ENCODE measurements at places on chromosomes 5 and 9. TPM values are rescaled to one million over a fixed set of nuclear protein-coding genes. Genes with fewer than 3 reads are reported as not detected.
A peak's percentile ranks its signal among the peaks of the same experiment; 100 is the strongest.

DNA sequence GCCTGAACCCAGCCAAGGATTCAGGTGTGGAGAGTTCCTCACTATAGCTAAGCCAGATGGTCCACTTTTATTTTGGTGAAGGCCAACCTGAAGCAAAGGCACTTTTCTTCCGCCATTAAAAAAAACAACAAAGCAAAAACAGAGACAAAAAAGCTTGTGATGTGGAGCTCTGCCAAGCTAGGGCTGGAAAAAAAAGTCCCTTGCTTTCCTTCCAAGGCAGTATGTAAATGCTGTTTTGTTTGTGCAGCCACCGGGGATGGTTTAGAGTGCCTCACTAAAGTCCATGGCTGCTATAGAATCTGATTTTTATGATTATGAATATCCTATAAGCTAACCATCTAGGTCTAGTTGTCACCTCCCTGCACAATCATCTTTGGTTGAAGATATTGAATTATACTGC is 14.9 kb downstream of the MEGF10 start:
- H3K4me3 ChIP-seq: no peak overlapping the region
- no peaks in the 10 kb centered on the region for H3K36me3 ChIP-seq
- H3K27me3 ChIP-seq: peaks cover 35% of the 10 kb centered on the region
- DNase-seq: no peak
- no peaks in the 10 kb centered on the region for H3K4me1 ChIP-seq
- H3K27ac ChIP-seq: no peak overlapping the region

GRCh38 chr5:1276930-1277329 is 17.9 kb downstream of the TERT start:
- no peak overlapping the region for H3K27ac ChIP-seq
- no peaks in the 10 kb centered on the region for H3K36me3 ChIP-seq
- H3K4me1 ChIP-seq: no peaks in the 10 kb centered on the region
- H3K4me3 ChIP-seq: no peak overlapping the region
- DNase-seq: no peak

GRCh38 chr9:18255747-18256146 is 218.2 kb upstream of the ADAMTSL1 start:
- H3K4me3 ChIP-seq: no peak overlapping the region
- peaks cover 13% of the 10 kb centered on the region for H3K27me3 ChIP-seq
- H3K27ac ChIP-seq: no peak overlapping the region
- no peak for DNase-seq
- no peaks in the 10 kb centered on the region for H3K36me3 ChIP-seq

DNA sequence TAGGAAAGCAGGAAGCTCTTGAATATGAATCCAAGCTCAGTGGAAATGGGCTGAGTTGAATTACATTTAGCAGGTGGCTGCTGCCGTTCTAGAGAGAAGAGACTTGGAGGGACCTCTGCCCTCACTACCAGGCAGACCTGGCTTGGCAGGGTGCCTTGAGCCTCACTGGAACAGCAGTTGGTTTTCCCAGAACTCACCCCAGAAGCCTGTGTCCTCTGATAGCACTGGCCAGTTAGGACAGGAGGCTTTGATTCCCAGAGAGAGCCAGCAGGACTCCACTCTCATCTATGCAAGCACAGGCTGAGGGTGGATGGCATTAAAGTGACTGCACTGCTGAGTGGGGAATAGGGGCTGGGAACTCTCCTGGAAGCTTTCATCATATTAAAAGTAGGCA is 54.8 kb downstream of the PWWP2A start:
- no peaks in the 10 kb centered on the region for H3K27me3 ChIP-seq
- no peak overlapping the region for H3K27ac ChIP-seq
- no peak for DNase-seq

GRCh38 chr5:132961887-132962286 is 1.5 kb downstream of the AFF4 start:
- peak overlapping the region; percentile 92 for H3K4me3 ChIP-seq
- H3K36me3 ChIP-seq: no peaks in the 10 kb centered on the region
- H3K4me1 ChIP-seq: peaks cover 38% of the 10 kb centered on the region

DNA sequence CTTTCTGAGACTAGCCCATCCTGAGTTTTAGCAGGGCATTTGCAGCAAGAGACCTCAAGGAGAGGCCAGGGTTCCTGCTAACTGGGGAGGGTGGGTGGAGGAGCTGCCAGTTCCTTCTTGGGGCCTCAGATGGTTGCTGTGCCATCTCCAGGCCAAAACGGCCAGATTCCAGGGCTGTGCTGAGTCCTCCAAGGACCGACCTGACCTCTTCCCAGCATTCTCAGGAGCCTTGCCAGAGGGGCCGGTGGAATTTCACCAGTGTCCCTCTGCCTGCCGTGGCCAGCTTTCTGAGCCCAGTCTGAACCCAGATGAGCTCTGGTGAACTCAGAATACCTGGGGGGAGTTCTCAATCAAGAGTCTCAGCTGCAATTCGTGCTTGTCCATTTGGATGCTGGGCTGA is 54.3 kb downstream of the TSTD2 start:
- no peaks in the 10 kb centered on the region for H3K36me3 ChIP-seq
- H3K4me1 ChIP-seq: no peaks in the 10 kb centered on the region
- H3K27ac ChIP-seq: no peak overlapping the region
- no peak overlapping the region for H3K4me3 ChIP-seq
- peaks cover 4% of the 10 kb centered on the region for H3K27me3 ChIP-seq

ATP10B gene
- total RNA-seq: not detected

- peaks cover 25% of the 10 kb centered on the region for H3K27me3 ChIP-seq
- no peak for DNase-seq
- H3K27ac ChIP-seq: no peak overlapping the region
- H3K4me1 ChIP-seq: peaks cover 6% of the 10 kb centered on the region
These were observed 18.1 kb upstream of the CLK4 start for GRCh38 chr5:178644826-178645545.

PCDHA1 gene
- total RNA-seq: not detected

- H3K27me3 ChIP-seq: peaks cover 10% of the 10 kb centered on the region
- H3K27ac ChIP-seq: no peak overlapping the region
- DNase-seq: no peak
- no peak overlapping the region for H3K4me3 ChIP-seq
- no peaks in the 10 kb centered on the region for H3K4me1 ChIP-seq
These were observed 31.0 kb upstream of the ISOC1 start for GRCh38 chr5:129063483-129064113.

DNA sequence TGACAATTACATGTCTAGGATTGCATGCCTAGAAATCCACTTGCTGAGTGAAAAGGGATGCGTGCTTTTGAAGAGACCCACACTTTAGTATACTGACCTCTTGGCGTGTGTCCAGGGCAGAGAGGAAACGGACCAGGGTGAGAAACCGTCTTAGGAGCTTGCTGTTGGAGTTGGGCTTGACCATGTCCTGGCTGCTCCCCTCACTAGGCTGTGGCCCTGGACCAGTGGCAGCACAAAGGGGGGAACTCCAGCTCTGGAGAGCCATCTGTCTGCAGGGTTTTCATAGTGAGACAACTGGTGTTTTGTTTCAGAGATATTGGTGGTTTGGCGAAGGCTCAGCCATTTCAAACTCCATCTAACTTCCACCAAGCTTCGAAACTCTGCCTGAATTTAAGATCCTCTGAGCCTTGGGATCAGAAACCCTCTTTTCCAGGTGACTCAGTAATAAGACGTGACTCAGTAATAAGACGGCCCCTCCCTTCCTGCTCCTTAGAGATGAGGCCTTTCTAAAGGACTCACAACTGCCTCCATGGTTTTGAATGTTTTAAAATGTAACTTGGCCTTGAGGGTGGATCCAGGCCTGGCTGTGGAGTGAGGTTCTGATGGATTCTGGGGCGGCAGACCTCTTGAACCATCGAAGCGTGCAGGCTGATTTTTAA is 165.8 kb downstream of the MELK start:
- peaks cover 45% of the 10 kb centered on the region for H3K27me3 ChIP-seq
- H3K4me3 ChIP-seq: no peak overlapping the region
- no peak overlapping the region for H3K27ac ChIP-seq
- no peak for DNase-seq
- H3K36me3 ChIP-seq: no peaks in the 10 kb centered on the region
- peaks cover 5% of the 10 kb centered on the region for H3K4me1 ChIP-seq

- no peak overlapping the region for H3K4me3 ChIP-seq
- peaks cover 5% of the 10 kb centered on the region for H3K36me3 ChIP-seq
- no peak overlapping the region for H3K27ac ChIP-seq
- H3K4me1 ChIP-seq: no peaks in the 10 kb centered on the region
- DNase-seq: no peak
These were observed 45.2 kb upstream of the PITX1 start for GRCh38 chr5:135079099-135079681.

DNA sequence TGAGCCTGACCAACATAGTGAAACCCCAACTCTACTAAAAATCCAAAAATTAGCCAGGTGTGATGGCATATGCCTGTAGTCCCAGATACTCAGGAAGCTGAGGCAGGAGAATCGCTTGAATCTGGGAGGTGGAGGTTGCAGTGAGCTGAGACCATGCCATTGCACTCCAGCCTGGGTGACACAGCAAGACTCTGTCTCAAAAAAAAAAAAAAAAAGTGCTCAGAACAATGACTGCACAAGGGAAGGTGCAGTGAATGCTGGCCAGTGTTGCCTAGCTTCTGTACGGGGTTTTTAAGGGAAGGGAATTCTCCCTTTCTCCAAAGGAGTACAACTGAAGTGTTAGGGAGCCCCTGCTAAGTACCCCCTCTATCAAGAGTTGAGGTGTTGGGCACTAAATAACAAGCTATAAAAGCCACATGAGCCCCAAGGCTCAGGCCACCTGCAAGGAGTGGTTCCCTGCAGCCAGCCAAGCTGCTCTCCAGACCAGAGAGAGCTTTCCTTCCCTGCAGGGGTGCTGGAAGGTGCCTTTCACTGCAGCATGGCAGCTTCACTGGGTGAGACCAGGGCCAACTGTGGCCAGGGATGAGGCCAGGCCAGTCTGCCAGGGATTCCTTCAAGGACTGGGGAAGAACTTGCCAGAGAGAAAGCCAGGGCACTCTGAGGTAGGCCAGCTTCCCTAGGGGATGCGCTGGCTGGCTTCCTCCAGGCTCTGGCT is 14.8 kb downstream of the GADD45G start:
- H3K27me3 ChIP-seq: peaks cover 8% of the 10 kb centered on the region
- no peaks in the 10 kb centered on the region for H3K4me1 ChIP-seq
- H3K4me3 ChIP-seq: no peak overlapping the region
- no peaks in the 10 kb centered on the region for H3K36me3 ChIP-seq
- no peak for DNase-seq

DNA sequence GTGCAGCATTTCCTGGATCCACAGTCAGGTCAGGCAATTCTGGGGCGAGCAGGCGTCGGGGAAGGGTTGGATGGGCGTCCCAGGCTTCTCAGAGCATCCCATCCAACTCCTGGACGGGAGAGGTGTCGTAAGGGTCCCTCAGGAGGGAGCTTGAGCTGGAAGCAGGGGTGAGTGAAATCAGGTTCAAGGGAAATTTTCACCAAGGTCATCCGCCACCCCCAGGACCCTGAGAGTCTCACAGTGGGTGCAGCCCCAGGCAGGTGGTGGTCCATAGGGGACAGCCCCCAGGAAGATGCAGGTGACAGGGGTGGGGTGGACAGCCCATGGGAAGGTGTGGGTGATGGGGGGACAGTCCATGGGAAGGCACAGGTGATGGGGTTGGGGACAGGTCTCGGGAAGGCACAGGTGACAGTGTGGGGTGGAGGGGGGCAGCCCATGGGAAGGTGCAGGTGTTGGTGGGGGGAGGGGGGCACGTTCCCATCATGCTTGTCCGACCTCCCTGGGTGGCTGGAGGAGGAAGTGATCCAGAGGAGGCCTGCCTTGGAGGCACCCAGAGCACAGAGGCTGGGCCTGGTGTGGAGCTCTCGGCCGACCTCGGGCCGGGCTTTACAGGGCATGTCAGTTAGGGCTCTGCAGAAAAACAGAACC is 48.9 kb downstream of the AHRR start:
- no peak overlapping the region for H3K4me3 ChIP-seq
- no peaks in the 10 kb centered on the region for H3K36me3 ChIP-seq
- peaks cover 34% of the 10 kb centered on the region for H3K4me1 ChIP-seq

Data from natural killer cell treated with Interleukin-12 subunit alpha and Interleukin-12 subunit beta and Interleukin-15 and Interleukin-18, amount 100 ng/mL, for 72 hours (primary cell).